ENCODE measurements at places on chromosomes 3 and 15.
A peak's percentile ranks its signal among the peaks of the same experiment; 100 is the strongest.

GRCh38 chr3:125120379-125121122 lies 64.8 kb upstream of the HEG1 start:
- no peak for DNase-seq

- DNase-seq = no peak
Measured at GRCh38 chr3:119236756-119237155, 3.9 kb downstream of the B4GALT4 start.

- no peak for DNase-seq
Measured at GRCh38 chr3:157412323-157412855, 24.3 kb upstream of the PTX3 start.

DNA sequence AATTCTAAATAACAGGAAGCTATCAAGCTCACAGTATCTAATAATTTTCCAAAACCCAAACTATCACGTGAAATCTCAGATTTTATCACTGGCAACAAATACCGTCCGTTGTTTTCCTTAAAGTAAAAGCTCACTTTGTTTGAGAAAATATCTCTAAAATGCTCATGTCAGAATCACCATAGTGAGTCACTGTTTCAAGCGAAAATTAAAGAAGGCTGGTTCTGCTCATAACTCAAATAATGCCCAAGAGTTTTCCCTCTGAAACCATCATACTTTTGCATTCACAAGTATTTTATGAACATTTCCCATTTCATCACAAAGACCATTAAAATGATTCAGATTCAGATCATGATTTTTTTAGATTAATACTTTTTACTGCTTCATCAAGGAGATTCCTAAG lies 50.6 kb downstream of the TBL1XR1 start:
- peak; percentile 68 for DNase-seq

GRCh38 chr15:56295433-56295832 lies 51.8 kb upstream of the RFX7 start:
- DNase-seq = no peak

GRCh38 chr3:120088622-120089021 lies 5.6 kb downstream of the GSK3B start:
- no peak for DNase-seq
